Activated CD4-positive, alpha-beta T cell treated with anti-CD3 and anti-CD28 coated beads for 36 hours (primary cell): ENCODE measurements at places on chromosomes 2 and 18.
A peak's percentile ranks its signal among the peaks of the same experiment; 100 is the strongest.

- H3K27me3 ChIP-seq, result no peaks in the 10 kb centered on the region
- H3K27ac ChIP-seq, result peak overlapping the region; percentile 32
- H3K4me1 ChIP-seq, result peaks cover 14% of the 10 kb centered on the region
- DNase-seq, result no peak
- no peak overlapping the region for H3K4me3 ChIP-seq
Measured at GRCh38 chr2:241771286-241772062, 5.1 kb upstream of the GAL3ST2 start.

- H3K27me3 ChIP-seq, result no peaks in the 10 kb centered on the region
- no peak for DNase-seq
- no peaks in the 10 kb centered on the region for H3K36me3 ChIP-seq
- H3K27ac ChIP-seq, result no peak overlapping the region
- no peak overlapping the region for H3K4me3 ChIP-seq
- H3K4me1 ChIP-seq, result no peaks in the 10 kb centered on the region
Measured at GRCh38 chr18:22279741-22280452, 110.5 kb downstream of the GATA6 start.

- peaks cover 8% of the 10 kb centered on the region for H3K27me3 ChIP-seq
- DNase-seq, result no peak
- no peaks in the 10 kb centered on the region for H3K36me3 ChIP-seq
- no peak overlapping the region for H3K27ac ChIP-seq
- H3K4me3 ChIP-seq, result no peak overlapping the region
- H3K4me1 ChIP-seq, result no peaks in the 10 kb centered on the region
Measured at GRCh38 chr18:3194947-3195612, 24.7 kb downstream of the MYOM1 start.

DNA sequence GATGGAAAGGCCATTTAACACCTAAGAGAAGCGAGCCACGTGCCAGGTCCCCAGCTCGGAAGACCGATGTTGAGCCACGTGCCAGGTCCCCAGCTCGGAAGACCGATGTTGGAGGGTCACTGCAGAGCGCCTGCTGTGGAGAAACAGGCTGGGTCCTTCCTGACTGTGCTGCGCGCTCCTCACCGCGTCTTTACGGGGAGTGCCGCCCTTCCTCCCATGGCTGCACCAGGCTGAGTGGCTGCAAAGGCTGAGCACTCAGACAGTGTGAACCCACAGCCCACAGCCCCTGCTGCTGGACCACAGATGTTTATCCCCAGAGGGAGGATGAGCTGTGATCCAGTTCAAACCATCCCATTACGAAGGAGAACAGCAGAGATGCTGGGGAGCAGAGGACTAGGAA, 55.7 kb downstream of the RTP5 start:
- H3K4me3 ChIP-seq, result no peak overlapping the region
- H3K27ac ChIP-seq, result no peak overlapping the region
- no peaks in the 10 kb centered on the region for H3K36me3 ChIP-seq
- H3K4me1 ChIP-seq, result peaks cover 19% of the 10 kb centered on the region
- no peak for DNase-seq
- H3K27me3 ChIP-seq, result no peaks in the 10 kb centered on the region

GRCh38 chr18:45974088-45974536, 7.0 kb upstream of the EPG5 start:
- H3K4me3 ChIP-seq, result no peak overlapping the region
- H3K36me3 ChIP-seq, result no peaks in the 10 kb centered on the region
- H3K27ac ChIP-seq, result peak overlapping the region; percentile 89

- H3K4me1 ChIP-seq, result peaks cover 15% of the 10 kb centered on the region
- H3K36me3 ChIP-seq, result peaks cover 17% of the 10 kb centered on the region
- peak overlapping the region; percentile 78 for H3K4me3 ChIP-seq
- DNase-seq, result peak; percentile 69
- peaks cover 12% of the 10 kb centered on the region for H3K27me3 ChIP-seq
- peak overlapping the region; percentile 75 for H3K27ac ChIP-seq
Measured at GRCh38 chr2:73283545-73284295, 558 bp downstream of the FBXO41 start.

DNA sequence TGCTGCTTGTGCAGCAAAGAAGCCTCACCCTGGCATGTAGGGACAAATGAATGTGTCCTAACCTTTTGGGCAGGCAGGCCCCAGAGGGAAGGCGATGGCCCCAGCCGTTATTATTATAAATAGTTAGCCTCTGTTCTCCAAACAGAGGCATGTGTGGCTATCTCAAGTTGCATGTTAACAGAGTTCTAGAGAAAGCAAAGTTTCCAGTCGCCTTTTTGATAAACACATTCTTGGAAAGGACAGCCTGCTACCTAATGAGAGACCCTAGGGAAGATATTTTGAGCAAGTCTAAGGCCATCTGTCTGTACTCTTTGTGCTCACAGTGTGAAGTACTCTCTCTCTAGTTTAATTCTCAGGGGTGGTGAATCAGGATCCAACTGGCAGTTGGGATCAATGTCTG, 97.4 kb upstream of the FHL2 start:
- peaks cover 2% of the 10 kb centered on the region for H3K27me3 ChIP-seq
- no peak for DNase-seq
- H3K27ac ChIP-seq, result no peak overlapping the region
- no peak overlapping the region for H3K4me3 ChIP-seq
- H3K4me1 ChIP-seq, result no peaks in the 10 kb centered on the region

DNA sequence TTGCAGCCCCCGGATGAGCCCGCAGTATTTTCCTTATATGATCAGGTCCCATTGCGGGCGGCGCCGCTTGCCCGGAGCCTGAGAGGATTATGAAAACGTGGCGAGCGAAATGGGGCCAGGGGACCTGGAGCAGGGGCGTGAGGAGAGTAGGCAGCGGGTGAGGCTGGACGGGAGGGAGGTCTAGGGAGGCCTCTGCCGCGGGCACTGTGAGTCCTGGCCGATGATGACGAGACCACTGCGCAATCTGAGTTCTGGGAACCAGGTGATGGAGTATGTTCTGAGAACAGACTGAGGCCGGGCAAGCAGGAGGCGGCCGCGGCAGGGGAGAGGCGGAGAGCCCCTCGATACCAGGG, 790 bp upstream of the ACAA2 start:
- H3K4me1 ChIP-seq, result peaks cover 52% of the 10 kb centered on the region
- peak overlapping the region; percentile 98 for H3K27ac ChIP-seq
- H3K36me3 ChIP-seq, result peaks cover 26% of the 10 kb centered on the region
- peak; percentile 77 for DNase-seq
- H3K27me3 ChIP-seq, result no peaks in the 10 kb centered on the region

DNA sequence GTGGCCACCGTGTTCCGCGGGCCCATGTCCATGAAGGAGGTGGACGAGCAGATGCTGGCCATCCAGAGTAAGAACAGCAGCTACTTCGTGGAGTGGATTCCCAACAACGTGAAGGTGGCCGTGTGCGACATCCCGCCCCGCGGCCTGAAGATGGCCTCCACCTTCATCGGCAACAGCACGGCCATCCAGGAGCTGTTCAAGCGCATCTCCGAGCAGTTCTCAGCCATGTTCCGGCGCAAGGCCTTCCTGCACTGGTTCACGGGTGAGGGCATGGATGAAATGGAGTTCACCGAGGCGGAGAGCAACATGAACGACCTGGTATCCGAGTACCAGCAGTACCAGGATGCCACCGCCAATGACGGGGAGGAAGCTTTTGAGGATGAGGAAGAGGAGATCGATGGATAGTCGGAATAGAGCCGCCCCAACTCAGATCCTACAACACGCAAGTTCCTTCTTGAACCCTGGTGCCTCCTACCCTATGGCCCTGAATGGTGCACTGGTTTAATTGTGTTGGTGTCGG, 17.7 kb downstream of the TUBB6 start:
- H3K36me3 ChIP-seq, result peaks cover 48% of the 10 kb centered on the region
- H3K27me3 ChIP-seq, result no peaks in the 10 kb centered on the region
- no peak overlapping the region for H3K4me3 ChIP-seq
- H3K27ac ChIP-seq, result no peak overlapping the region

- H3K4me3 ChIP-seq, result no peak overlapping the region
- H3K4me1 ChIP-seq, result no peaks in the 10 kb centered on the region
- H3K27ac ChIP-seq, result no peak overlapping the region
- H3K27me3 ChIP-seq, result peaks cover 23% of the 10 kb centered on the region
- no peaks in the 10 kb centered on the region for H3K36me3 ChIP-seq
Measured at GRCh38 chr18:37393221-37393827, 172.3 kb downstream of the CELF4 start.
